ENCODE measurements at places on chromosomes 11 and 22. TPM values are rescaled to one million over a fixed set of nuclear protein-coding genes. Genes with fewer than 3 reads are reported as not detected.

The KRTAP5-8 gene
- 0.37 TPM for polyA plus RNA-seq

GRCh38 chr11:128448200-128448886 lies 139.0 kb downstream of the ETS1 start:
- no peak for DNase-seq

- no peak for DNase-seq
Measured at GRCh38 chr11:27443746-27444507, 28.7 kb downstream of the LGR4 start.

DNA sequence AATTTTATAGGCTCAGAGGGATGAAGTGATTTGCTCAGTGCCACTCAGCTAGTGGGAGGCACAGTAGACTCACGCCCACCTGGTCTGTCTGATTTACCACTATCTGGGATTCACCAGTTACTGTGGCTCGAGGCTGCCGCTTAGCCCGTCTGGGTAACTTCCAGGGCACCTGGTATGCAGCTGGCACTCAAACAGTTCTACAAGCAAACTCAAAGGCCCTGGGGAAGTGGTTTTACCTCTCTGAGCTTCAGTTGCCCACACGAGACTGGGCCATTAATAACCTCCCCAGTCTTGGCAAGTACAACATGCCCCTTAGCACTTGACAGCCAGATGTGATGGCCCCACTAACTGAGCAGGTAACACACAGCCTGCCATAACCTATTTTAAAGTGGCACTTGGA lies 2.6 kb downstream of the GDPD5 start:
- DNase-seq = no peak

GRCh38 chr11:16114978-16115871 lies 241.1 kb downstream of the SOX6 start:
- DNase-seq = no peak

DNA sequence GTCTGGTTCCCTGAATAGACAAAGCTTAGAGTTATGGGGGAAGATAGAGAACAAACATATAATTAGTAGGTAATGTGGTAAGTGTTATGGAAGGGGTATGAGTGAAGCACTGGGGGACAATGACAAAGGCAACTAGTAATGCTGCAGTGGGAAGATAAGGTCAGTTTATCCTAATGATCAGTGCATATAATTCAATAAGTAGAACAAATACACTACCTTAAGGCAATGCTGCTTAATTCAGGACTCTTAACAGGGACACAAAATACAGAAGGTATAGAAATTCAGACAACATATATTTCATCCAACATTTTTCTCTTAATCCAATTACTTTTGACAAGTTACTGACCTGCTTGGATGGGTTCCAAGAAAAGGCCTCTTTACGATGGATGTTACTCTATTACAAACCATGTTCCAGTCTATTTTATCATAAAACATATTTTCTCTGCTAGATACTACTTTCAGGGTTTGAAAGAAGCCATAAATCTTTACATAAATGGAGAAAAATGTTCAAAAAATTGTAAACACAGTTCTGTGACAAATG lies 1186.2 kb downstream of the LRRC4C start:
- no peak for DNase-seq

- no peak for DNase-seq
Measured at GRCh38 chr22:21032037-21032867, at the start of gene SLC7A4. Gene SLC7A4 (minus strand): TSS chr22:21032561. CDS start chr22:21031812, 749 bp downstream.

DNA sequence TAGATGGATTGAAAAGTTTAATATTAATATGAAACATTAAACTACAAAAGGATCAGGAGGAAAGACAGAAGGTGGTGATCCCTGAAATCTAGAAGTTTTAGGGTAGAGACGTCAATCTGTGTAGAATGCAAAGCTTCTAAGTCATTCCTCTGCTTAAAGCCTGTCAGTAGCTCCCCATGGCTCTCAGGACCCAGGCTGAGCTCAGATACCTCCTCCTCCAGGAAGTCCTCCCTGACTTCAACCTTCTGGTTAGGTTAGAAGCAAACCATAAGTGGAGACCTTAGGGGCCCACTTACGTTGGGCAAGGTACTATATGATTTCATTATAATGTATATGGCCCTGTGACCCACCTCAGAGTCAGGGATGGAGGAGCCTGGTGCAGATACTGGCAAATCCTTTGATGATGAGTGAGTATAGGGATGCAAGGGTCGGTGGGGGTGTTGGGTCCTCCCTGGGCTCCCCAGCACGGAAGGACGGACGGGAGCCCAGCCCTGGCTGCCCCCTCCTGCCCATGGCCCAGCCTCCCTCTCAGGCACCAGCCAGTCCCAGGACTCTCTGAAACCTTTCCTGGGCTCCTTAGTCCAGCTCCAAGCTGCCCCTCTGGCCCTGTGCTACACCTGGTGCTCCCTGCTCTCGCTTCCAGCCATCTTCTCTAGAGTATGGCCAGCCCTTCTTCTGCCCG lies 3.2 kb upstream of the PPP6R3 start:
- DNase-seq = no peak

DNA sequence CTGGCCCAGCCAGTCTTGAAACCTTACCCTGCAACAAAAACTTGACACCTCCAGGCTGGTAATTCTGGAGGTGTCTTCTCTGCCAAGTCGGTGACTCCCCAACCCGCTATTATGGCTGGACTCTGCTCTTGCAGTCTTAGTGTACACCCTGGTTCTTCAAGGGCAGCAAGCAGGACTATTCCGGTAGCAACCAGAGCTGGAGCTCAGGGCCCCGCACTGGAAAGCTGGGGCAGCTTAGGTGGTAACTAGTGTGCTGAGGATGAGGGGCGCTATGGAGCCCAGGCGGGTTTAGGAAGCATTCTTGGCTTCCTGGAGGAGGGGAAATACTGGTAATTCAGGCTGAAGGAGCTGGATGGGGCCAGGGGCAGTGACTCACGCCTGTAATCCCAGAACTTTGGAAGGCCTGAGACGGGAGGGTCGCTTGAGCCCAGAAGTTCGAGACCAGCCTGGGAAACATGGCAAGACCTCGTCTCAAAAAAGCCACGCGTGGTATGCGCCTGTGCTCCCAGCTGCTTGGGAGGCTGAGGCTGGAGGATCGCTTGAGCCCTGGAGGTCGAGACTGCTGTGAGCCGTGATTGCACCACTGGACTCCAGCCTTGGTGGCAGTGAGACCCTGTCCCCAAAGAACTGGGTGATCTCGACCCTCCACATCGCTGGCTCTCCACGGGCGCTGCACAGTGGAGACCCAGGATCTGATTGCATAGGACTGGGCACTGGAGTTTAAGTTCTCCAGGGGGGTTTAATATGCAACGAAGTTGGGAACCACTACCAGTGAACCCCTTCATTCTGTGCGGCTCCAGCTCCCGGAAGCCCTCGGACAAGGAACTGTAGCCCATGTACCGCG lies 10.6 kb upstream of the AIFM3 start:
- DNase-seq = no peak

The SSH3 gene
- polyA plus RNA-seq = 16.5 TPM

- DNase-seq = no peak
Measured at GRCh38 chr22:41551877-41552582, 7.8 kb upstream of the POLR3H start.

- no peak for DNase-seq
Measured at GRCh38 chr11:93646399-93646798, 15.1 kb upstream of the CEP295 start.

The SLC22A12 gene
- polyA plus RNA-seq = 3.6 TPM

- DNase-seq = no peak
Measured at GRCh38 chr11:1178201-1178885, 20.6 kb downstream of the MUC5AC start.
